Stimulated activated CD4-positive, alpha-beta T cell treated with anti-CD3 and anti-CD28 coated beads, Interleukin-4, amount 100 ng/mL, for 4 hours (primary cell): ENCODE measurements at places on chromosomes 11 and 22.

- no peak for DNase-seq
Observed at GRCh38 chr11:69894181-69894611, 75.0 kb upstream of the FGF3 start.

DNA sequence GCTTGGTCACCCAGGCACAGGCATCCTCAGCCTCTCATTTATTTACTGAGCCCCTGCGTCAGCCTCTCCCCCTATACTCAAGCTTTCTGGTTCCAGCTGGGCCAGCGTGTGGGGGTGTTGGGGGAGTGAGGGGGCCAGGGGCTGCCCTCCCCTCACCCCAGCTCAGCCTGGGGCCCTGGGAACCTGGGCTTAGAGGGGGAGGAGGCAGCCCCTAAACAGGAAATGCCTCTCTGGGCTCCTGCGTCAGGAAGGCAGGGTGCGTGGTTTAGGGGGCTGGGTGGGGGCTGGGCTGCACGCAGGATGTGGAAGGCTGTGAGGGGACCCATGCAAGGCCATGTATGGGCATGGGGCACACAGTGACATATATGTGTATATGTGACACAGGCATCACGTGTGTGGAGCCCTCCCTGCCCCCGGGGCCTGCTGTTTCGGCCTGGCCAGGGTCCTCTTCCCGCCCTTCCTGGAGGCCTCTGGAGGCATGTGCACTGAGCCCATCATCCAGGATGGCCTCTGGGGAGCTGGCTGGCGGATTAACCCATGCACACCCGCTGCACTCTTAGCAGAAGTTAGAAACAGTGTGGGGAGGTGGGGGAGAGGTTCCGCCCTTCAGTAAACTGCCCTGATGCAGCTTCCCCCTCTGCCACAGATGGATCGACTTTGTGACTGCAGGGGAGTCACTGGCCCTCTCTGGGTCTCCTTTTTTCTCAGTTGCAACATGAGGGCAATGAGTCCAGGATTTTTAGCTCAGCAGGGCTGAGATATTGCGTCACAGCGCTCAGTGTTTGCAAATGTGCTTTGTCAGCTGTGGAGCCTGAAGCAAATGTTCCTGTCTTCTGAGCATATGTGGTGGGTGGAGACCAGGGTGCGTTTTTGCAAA lies 1.1 kb upstream of the CD248 start:
- DNase-seq: no peak

- no peak for DNase-seq
Observed at GRCh38 chr11:110287537-110287936, 8.9 kb downstream of the RDX start.

- DNase-seq: no peak
Observed at GRCh38 chr11:116309446-116309845, 463.3 kb downstream of the BUD13 start.

DNA sequence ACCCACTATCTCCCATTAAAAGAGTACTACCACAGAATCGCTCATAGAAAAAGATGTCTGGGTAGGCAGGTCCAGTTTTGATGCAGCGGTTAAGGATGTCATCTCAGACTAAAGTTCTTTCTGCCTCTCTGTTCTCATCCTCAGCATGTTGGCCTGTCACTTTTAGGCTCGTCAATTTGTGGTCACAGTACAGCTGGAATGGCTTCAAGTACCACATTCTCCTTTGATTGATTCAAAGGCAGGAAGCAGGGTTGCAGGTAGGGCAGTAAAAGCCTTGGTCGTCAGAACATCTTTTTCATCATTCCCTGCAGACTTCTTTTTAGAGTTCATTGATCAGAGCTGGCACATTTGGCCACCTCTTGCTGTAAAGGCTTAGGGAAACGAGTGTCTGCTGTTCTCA lies 28.7 kb downstream of the SDHD start:
- no peak for DNase-seq

DNA sequence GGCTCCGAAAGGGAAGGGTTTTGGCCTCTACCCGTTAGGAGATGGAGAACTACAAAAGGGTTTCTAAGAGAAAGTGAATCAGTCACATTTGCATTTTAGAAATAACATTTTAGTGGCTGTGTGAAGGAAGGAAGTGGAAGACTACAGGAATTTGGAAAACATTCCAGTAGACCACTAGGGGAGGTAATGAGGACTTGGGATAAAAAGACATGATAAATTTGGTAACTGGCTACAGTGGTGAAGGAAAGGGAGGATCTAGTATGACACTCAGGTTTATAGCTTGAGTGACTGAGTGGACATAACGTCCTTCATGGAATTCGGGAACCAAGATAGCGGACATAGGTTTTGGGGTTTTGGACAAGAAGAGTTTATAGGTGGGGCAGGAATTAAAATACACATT lies 7.0 kb upstream of the RRM1 start:
- DNase-seq: no peak

DNA sequence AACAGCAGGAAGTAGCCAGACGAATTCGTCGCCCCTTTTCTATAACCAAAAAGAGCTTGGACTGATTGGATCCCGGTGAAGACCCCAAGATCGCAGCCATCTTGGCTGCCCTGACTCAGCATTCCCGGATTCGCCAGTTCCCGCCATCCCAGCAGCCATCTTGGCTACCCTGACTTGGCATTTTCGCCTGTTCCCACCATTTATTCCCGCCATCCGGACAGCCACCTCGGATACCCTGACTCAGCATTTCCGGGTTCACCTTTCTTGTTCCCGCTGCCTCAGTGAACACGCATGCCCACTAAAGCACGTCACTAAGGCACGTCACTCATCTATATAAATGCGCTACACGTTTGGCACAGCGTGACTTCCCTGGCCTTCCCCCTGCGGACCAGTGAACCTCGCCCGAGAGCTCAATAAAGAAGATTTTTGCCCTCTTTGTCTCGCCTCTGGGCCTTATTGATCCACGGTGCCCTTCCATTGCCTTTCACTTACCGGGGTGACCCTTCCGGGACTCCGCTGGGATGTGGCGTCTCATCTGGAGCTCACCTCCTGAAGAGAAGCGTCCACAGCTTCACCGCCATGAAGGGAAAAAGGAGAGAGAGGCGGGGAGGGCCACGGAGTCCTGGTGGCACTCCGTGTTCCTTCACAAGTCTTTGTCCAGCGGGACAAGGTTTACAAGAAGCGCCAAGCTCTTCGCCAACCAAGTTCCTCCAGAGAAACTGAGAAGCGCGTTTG lies 4.0 kb upstream of the OR56A3 start:
- DNase-seq: no peak

DNA sequence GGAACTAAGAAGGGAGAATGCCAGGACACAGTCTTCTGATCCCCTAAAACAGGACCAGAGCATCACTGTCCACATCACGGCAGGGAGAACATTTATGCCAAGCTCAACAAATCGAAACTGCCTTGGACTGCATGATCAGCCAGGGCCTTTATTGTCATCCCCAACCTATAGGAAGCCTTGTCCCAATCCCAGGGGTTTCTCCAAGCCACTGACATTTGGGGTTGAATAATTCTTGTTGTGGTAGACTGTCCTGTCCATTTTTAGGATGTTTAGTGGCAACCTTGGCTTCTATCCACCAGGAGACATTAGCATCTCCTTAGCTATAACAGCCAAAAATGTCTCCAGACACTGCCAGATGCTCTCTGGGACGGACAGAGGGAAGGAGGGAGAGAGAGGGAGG lies 37.1 kb downstream of the RPL27A start:
- no peak for DNase-seq

- DNase-seq: no peak
Observed at GRCh38 chr11:55106391-55106790, 155.6 kb upstream of the TRIM48 start.

DNA sequence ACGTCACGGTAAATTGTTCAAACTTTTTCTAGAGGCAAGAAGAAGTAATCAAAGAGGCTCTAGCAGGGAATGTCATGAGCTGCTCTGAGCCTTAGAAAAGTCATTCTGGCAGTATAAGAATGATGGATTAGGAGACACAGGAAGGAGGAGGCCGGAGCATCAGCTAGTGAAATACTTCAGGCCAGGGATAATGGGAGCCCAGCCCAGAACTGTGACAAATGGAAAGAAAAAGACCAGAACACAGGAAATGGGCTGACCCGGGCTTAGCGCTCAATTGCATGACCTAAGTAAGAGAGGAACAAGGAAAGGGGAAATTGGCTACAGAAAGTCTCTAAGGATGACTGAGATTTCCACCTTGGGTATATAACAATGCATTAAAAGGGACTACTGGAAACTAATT lies 108.6 kb downstream of the LARGE1 start:
- no peak for DNase-seq
